ENCODE measurements at places on chromosomes 16 and 17.
A peak's percentile ranks its signal among the peaks of the same experiment; 100 is the strongest.

- DNase-seq, result peak; percentile 6
These were observed 665 bp upstream of the ALDH3A2 start for GRCh38 chr17:19647697-19648474.

- DNase-seq, result no peak
These were observed 5.8 kb upstream of the ZDHHC7 start for GRCh38 chr16:85017151-85017550.

DNA sequence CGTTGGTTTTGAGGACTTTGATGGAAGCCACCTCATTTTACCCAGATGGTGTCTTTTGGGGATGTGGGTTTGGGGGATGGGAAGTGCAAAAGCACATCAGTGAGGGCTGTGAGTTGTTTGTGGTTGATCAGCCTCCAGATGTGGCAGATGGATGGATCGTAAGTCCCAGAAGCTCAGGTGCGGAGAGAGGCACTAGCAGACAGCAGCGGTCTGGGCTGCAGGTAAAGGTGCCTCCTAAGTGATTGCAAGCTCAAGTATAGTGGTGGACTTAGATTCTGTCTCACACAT, 18.0 kb downstream of the HS3ST3B1 start:
- DNase-seq, result no peak

- DNase-seq, result no peak
These were observed 16.0 kb downstream of the MPRIP start for GRCh38 chr17:17058304-17058703.

DNA sequence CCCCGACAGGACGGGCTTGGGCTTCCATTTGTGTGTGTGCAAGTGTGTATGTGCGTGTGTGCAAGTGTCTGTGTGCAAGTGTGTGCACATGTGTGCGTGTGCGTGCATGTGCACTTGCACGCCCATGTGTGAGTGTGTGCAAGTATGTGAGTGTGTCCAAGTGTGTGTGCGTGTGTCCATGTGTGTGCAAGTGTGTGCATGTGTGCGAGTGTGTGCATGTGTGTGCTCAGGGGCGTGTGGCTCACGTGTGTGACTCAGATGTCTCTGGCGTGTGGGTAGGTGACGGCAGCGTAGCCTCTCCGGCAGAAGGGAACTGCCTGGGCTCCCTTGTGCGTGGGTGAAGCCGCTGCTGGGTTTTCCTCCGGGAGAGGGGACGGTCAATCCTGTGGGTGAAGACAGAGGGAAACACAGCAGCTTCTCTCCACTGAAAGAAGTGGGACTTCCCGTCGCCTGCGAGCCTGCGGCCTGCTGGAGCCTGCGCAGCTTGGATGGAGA, 23.1 kb upstream of the ITGAX start:
- DNase-seq, result no peak

- no peak for DNase-seq
These were observed 170.5 kb downstream of the MRTFB start for GRCh38 chr16:14241631-14242030.

DNA sequence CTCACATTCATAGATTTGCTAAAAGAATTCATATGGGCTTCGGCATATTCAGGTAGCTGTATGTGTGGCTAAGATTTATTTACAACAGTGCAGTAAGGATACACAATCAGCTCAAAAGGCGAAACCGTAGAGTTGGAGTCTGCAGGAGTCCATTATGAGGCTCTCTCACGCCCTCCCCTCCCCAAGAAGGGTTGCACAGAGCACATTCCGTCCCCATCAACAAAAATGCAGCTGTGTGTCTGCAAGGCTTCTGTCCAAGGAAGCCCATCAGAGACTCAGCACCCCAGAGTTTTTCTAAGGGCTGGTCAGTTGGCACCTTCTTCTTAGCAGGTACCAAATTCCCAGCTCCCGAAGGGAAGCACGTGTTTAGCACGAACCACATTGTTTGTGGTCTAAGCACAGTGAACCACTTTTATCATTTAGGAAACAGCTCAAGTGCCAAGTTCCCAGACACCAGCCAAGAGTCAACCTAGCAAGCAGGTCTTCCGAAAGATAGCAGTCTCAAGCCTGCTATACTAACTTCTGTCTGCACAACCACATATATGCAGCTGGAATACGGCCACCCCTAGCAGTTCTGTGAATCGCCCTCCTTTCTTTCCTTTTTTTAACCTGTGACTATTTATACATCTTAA, 28.5 kb upstream of the MEAK7 start:
- no peak for DNase-seq

DNA sequence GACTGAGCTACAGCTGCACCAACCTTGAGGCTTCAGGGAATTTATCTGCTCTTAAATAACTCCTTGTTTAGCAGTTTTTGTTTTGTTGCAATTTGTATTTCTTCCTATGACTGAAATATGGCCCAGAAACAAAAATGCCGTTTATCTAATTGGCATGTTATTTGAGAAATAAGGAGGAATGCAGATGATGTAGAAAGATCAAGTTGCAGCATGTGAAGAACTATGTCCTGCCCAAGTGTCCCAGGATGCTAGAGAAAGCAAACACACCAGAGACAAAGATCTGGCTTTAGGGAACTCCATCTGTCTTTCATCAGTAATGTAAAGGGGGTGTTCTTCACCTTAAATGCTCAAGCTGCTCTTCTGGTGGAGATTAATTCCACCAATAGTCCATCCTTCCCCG, 29.7 kb downstream of the USP31 start:
- no peak for DNase-seq

DNA sequence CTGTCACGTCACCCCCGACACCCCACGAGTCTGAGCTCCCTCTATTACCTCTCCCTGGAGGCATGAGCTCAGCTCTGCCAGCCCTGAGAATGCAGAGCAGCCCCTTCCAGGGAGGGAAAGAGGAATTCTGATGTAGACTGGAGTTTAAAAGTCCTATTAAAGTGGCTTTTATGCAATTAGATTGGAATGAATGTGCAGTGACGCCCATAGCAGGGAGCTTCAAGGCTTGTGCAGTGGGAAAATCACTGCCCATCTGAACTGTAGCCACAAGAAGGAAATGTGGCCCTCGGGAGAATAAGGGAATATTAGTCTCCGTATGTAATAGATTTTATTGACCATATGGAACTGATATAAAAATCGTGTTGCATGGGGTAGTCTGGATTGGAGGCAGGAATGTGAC, 66.9 kb downstream of the ZNF423 start:
- DNase-seq, result no peak

- no peak for DNase-seq
These were observed 200.3 kb upstream of the NOG start for GRCh38 chr17:56393156-56393555.

DNA sequence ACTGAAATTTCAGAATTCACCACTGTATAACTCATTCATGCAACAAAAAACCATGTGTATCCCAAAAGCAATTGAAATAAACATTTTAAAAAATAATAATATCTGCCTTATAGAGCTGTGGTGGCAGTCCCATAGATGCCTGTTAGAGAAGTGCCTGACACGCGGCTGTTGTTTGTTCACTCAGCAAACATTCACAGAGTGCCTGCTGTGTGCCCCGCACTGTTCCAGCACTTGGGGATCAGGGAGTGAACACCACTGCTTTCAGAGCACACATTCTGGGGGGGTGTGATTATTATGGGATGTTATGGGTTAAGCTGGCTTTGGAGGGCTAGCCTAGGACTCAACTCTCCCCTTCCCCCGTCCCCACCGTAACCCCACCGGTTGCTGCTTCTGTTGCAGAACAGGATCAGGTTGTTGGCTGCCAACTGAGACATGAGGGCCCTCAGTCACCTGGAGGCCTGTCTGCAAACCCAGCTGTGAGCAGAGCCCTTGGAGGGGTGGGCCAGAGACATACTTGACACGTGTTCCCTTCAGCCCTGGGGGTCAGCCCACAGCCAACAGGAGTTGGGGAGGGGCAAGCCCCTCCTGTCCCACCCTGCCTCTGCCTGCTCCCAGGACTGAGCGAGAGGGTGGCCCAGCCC, 103.3 kb upstream of the CIBAR2 start:
- no peak for DNase-seq

GRCh38 chr16:84471966-84472365, 32.5 kb downstream of the MEAK7 start:
- DNase-seq, result no peak

GRCh38 chr16:89949756-89950155, 1.2 kb downstream of the DEF8 start:
- DNase-seq, result no peak

- DNase-seq, result no peak
These were observed 1.0 kb upstream of the ZNF500 start for GRCh38 chr16:4767872-4768548.

- DNase-seq, result no peak
These were observed 20.9 kb downstream of the HSD11B2 start for GRCh38 chr16:67451704-67452435.

- no peak for DNase-seq
These were observed 6.2 kb downstream of the RARA start for GRCh38 chr17:40315206-40315605.

DNA sequence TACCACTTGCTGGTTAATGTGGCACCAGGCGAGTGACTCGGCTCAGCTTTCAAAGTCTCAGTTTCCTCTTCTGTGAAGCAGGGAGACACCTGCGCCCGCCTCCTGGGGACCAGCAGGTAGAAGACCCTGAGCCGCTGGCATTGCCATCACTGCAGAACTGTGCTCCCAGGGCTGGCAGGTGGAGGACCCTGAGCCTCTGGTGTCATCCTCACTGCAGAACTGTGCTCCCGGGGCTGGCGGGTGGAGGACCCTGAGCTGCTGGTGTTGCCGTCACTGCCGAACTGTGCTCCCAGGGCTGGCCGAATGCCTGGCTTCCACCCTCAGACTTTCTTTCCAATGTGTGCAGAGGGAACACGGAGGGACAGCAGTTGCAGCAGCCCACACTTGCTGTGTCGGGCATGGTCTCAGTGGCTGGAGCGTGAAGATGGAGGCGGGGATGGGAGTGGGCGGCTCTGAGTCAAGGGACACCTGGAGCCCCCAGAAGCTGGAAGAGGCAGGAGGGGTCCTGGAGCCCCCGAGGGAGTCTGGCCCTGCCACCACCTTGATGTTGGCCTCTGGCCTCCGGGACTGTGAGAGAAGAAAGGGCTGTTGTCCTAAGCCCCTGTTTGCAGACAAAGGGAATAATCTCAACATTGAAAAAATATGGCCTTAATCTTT, 75.8 kb upstream of the METTL9 start:
- no peak for DNase-seq

GRCh38 chr17:28466521-28467048, 6.9 kb upstream of the SLC13A2 start:
- DNase-seq, result no peak

- DNase-seq, result no peak
These were observed 25.7 kb downstream of the IRF8 start for GRCh38 chr16:85924675-85925074.

DNA sequence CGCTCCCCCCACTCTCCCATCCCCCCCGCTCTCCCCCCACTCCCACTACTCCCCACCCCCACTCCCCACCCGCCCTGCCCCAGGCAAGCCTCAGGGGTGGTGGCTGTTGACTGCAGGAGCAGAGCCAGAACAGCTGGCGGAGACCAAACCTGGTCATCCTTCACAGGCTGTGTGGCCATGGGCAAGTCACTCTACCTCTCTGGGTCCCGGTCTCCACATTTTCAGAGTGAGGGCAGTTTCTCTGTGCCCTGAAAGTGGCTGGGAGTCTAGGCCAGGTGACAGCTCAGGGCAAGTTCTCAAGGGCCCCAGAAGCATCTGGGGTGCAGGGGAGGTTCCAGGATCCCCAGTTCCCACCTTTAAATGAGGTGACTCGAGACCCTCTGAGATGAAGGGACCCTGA, 15.1 kb upstream of the BAHCC1 start:
- no peak for DNase-seq

GRCh38 chr16:11556945-11557720, 29.6 kb downstream of the LITAF start:
- DNase-seq, result no peak

DNA sequence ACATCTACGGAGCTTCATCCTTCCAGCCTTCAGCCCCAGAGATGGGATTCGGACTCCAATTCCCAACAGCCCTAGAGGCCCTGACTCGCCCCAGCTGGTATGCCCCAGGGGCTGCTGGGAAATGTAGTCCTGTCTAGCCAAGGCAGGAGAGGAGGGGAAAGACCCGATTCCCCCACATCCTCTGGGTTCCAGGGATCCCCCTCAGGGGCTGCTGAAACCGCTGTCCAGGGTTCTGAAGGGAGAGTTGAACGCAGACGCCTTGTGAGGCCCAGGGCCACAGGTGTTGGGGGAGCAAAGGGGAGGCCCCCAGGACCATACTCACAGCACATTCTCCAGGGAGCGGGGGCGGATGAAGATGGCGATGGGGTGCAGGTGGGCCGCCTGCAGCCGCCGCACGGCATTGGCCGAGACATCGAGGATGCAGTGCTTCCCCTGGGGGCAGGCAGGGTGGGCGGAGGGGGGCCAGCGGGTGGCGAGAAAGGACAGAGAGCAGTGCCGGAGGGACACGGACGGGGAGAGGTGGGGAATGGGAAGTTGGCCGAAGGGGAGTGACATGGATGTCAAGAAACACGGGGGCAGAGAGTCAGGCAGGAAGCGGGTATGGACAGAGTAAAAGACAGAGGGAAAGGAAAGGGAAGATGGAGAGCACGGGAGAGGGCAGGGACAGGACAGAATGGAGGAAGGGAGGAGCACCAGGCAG, 12.6 kb upstream of the ASGR1 start:
- DNase-seq, result no peak

GRCh38 chr17:29158488-29159275, 21.5 kb downstream of the MYO18A start:
- DNase-seq, result no peak

- DNase-seq, result no peak
These were observed 863.5 kb downstream of the KCNJ2 start for GRCh38 chr17:71032746-71033273.

DNA sequence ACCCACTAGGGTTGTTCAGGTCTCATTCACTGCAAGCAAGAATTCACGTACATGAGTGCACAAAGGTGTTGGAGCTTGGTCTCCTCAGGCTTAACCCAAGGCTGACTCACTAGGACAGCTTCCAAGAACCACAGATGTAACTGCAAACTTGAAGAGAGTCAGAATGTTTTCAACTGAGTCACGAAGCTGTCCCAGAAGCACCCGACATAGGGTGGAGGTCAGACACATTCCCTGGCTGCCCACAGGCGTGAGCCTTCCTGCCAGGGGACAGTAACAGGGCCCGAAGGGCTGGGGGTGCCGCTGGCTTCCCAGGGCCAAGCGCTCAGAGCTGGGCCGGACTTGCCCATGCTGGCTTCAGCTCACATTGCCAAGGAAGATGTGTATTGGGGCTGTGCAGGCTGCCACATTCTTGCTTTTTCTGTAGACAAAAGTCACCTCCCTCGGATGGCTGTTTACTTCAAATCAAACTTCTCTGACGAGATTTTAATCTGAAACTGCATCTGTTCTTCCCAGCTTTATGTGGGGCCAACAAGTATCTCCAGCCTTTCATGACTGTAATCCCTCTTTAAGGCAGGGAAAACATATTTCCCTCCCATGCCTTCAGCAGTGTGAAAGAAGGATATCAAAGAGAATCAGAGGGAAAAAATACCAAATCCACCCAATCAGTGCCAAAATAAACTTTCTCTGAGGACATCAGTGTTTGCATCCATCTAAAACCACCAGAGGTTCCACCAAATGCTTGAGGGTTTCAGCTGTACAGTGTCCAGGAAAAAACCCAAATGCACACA, 14.3 kb downstream of the CMTM3 start:
- DNase-seq, result no peak

DNA sequence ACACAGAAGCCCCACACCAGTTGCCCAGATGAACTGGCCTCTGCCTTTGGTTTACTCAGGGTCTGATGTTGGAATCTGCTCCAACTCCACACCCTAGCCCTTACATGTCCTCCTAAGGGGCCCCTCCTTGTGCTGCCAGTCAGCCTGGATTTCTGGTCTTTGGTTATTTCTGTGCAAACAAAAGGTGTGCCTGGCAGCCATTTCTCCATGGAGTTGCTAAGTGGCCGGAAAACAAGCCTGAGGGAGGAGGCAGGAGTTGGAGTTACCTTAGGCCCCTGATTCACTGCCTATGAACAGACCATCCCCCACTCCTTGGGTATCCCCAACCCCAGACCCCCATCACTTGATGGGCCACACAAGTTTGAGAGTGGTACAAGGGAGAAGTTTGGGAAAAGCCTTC, 4.4 kb upstream of the ALKBH5 start:
- DNase-seq, result no peak

All from stimulated activated CD8-positive, alpha-beta memory T cell treated with anti-CD3 and anti-CD28 coated beads, Interleukin-15, amount 100 ng/mL, for 24 hours (primary cell).